ENCODE measurements at places on chromosomes 1 and 21. TPM values are rescaled to one million over a fixed set of nuclear protein-coding genes. Genes with fewer than 3 reads are reported as not detected.

Gene AMPD1
- total RNA-seq = not detected

GRCh38 chr1:29970747-29971325 is 734.5 kb downstream of the PTPRU start:
- no peak for DNase-seq

GRCh38 chr1:39631361-39632322 is 7.8 kb downstream of the HEYL start:
- no peak for DNase-seq

DNA sequence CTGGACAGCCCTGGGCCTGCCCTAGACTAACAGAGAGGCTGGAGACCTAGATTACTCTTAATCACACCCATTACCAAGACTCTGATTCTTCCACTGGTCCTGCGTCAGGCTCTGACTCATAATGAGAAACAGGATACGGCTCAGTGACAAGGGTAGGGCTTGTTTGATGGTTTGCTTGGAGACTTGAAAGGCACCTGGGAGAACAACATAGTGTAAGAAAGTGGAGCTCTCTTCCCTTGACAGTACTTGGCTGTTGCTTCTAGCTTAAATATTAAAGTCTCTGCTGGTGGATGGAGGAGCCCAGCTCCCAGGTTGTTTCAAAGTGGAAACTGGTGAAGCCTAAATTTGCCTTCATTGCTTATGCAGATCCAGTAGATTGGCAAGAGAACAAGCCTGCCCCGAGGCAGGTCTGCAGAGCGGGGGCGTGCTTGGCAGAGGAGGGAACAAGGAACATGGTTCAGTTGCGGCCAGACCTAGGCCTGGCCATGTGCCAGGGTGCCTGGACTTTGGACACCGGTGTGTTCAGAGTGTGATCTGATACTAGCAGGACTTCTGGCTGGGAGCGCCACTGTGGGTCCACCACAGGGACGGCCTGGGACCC is 480.6 kb downstream of the CAMTA1 start:
- no peak for DNase-seq

Gene PROX1
- 0.39 TPM for total RNA-seq

Measured in GM23338 (cell line).